ENCODE measurements at places on chromosomes 2 and 18. TPM values are rescaled to one million over a fixed set of nuclear protein-coding genes. Genes with fewer than 3 reads are reported as not detected.
A peak's percentile ranks its signal among the peaks of the same experiment; 100 is the strongest.

XIRP2 gene
- 0.02 TPM for polyA plus RNA-seq

GRCh38 chr2:135954020-135954601 lies 31.3 kb downstream of the DARS1 start:
- DNase-seq = no peak

- no peak for DNase-seq
Observed at GRCh38 chr2:201108341-201108740, 7.6 kb upstream of the CFLAR start.

DNA sequence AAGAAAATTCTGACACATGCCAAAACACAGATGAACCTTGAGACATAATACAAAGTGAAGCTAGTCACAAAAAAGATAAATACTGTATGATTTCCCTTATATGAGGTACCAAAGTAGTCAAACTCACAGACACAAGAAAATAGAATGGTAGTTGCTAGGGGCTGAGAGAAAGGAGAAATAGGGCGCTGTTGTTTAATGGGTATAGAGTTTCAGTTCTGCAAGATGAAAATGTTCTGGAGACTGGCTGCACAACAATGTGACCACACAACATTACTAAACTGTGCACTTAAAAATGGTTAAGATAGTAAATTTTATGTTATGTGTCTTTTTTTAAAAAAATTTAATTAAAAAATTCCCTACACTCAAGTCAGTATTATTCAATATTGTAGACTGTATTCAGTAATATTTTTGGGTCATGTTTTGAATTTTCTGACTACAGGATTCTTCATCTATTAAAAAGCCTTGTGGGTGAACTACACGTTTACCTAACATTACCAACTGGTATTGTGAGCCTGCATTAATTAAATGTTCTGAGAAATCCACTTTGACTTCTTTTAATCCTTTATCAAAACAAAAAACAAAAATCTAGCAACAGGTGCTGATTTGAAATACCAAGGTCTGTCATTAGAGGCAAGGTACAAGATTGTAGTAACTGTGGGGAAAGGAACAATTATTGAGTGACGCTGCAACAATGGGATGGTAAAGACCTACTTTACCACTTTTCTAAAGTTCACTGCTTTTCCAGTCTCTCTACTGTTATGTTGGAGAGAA lies 140.8 kb upstream of the ZFP36L2 start:
- DNase-seq = no peak

- peak; percentile 27 for DNase-seq
Observed at GRCh38 chr2:216139884-216140283, 30.7 kb downstream of the XRCC5 start.

GRCh38 chr2:241183221-241183620 lies 5.3 kb upstream of the ANO7 start:
- no peak for DNase-seq

DNA sequence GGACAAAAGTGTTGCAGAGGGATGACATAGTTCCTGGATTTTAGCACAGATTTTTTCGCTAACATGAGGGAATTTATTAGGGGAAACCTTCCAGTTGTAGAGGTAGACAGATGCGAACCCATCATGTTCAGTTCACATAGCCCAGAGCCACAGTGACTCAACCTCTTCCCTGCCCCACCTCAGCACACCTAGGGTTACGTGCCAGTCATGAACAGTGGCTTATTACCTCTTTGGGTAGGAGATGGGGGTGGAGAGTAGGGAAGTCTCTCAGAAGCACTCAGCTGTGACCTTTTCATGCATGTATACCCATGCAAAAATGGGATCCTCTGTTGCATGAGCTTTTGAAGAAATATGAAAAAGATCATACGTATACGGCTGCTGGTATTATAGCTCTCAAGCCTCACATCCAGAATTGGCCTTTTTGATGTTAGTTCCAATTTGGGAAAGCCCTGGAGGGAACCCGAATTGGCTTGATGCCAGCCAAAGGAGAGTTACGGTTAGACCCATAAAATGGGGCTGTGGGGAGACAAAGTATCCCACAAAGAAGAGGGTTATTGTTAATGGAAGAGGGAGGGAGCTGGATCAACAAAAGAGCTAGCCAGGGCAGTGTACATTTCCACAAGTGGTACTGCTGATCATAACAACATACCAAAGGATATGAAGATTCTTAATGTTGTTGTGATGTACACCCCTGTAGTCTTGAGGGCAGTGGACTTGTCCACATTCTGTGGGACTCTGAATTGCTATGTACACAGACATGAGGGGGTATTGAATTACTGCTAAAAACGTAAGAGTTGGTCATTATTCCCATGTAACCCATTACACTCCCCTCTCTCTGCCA lies 4.9 kb downstream of the TANC1 start:
- DNase-seq = no peak

- no peak for DNase-seq
Observed at GRCh38 chr2:218517434-218518206, 50.5 kb downstream of the USP37 start.

DNA sequence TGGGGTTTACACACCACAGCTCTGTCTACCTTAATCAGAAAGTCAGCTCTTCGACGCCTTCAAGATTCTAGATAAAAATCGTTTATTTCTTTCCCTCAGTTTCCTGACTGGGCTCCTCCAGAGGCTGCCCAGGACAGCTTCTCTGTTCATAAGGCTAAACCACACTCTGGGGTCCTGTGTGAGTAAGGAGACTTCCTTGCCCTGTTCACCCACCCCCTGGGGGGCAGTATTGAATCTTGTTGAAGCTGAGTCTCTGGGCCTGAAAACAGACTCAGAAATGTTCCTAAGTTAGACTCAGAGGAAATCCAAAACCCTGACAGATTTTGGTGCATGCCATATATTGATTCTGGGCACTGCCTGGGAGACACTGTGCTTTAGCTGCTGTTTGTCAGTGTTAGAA lies 43.0 kb downstream of the G6PC2 start:
- DNase-seq = no peak

IL1A gene
- not detected for polyA plus RNA-seq

GRCh38 chr18:44712025-44712424 lies 31.3 kb downstream of the SETBP1 start:
- DNase-seq = no peak

VSNL1 gene
- 0.96 TPM for polyA plus RNA-seq

GRCh38 chr2:2575870-2576386 lies 244.9 kb upstream of the MYT1L start:
- no peak for DNase-seq

DNA sequence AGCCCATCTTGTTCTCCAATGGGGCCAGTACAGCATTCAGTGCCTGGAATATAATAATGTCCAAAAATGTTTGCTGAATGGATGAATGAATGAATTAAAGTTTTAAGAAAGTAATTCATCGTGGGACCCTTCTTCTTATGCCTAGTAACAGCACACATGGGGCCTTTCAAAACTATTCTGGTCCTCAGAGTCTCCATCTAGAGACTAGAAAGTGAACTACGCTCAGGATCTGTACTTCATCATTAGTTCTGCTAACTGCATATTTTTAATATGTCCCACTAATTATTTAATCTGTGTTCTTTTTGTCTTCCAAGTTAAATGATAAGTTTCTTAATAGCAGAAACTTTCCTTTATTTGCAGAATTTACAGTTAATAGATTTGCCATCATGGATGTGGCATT lies 172.5 kb downstream of the SMAD2 start:
- no peak for DNase-seq

DNA sequence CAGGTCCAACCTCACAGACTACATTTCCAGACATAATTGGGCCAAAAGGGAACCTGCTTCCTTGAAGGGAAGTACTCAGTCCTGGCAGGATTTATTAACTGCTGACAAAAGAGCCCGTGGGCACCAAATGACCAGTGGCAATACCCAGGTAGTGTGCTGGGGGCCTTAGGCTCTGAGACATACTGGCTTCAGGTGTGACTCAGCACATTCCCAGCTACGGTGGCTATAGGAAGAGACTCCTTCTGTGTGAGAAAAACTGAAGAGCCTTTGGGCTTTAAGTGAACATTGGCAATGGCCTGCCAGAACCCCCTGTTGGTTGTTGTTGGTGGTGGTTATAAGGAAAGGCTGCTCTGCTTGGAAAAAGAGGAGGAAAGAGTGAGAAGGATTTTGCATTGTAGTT lies 401.8 kb downstream of the KCNJ3 start:
- no peak for DNase-seq

GRCh38 chr2:125424266-125424785 lies 1231.6 kb upstream of the GYPC start:
- no peak for DNase-seq

DNA sequence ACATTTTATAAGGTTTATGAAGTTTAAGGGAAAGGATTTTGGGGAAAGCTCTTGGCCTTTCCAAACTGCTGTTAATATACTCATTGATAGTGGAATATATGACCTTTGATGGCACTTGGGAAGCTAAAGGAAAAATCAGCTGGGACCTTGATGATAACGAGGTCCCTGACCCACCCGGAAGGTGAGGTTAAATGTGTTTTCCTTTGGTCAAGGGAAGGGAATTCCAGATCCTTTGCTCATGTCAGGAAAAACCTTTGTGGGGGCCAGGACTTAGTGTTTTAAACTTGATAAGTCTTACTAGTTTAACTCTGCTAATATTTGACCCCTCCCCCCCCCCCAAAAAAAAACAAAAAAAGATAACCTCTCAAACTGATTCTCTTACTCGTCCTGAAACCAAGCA lies 50.7 kb downstream of the CRIM1 start:
- no peak for DNase-seq

All from SK-N-SH (cell line).